A549 treated with CORT108297 at 1 μM for 4 hours (cell line): ENCODE measurements at places on chromosomes 3 and 15. TPM values are rescaled to one million over a fixed set of nuclear protein-coding genes. Genes with fewer than 3 reads are reported as not detected.

LXN gene
- 62.1 to 76.2 TPM (median 69.2 TPM) in 5 replicates for total RNA-seq

SLC2A2 gene
- total RNA-seq: not detected in 5 replicates

IL20RB gene
- total RNA-seq: 0.59 to 0.91 TPM (median 0.83 TPM) in 5 replicates

SNURF gene
- 5.9 to 13.1 TPM (median 7.5 TPM) in 5 replicates for total RNA-seq

PIERCE2 gene
- 4.3 to 4.8 TPM (median 4.6 TPM) in 5 replicates for total RNA-seq

EOMES gene
- total RNA-seq: 0.95 to 1.6 TPM (median 1.1 TPM) in 5 replicates

HHATL gene
- not detected in 5 replicates for total RNA-seq

MEF2A gene
- total RNA-seq: 11.4 to 15.3 TPM (median 15.0 TPM) in 5 replicates

GPR176 gene
- total RNA-seq: 10.0 to 14.0 TPM (median 11.1 TPM) in 5 replicates

SLC22A13 gene
- total RNA-seq: 0.05 to 0.13 TPM (median 0.08 TPM) in 5 replicates

IQCH gene
- total RNA-seq: 1.5 to 2.5 TPM (median 2.0 TPM) in 5 replicates

SPATA12 gene
- total RNA-seq: 0.32 to 0.53 TPM (median 0.47 TPM) in 5 replicates

GNAT1 gene
- 0.06 TPM in 1 of 5 replicates, not detected in the others for total RNA-seq

TMC3 gene
- total RNA-seq: not detected in 5 replicates

CPLX3 gene
- total RNA-seq: 0.05 to 0.06 TPM in 2 of 5 replicates, not detected in the others

PSMA4 gene
- 378 to 535 TPM (median 393 TPM) in 5 replicates for total RNA-seq

P2RY1 gene
- total RNA-seq: 0.36 to 0.49 TPM (median 0.37 TPM) in 5 replicates

MCTP2 gene
- not detected in 5 replicates for total RNA-seq

PTPRG gene
- 1.6 to 2.8 TPM (median 2.6 TPM) in 5 replicates for total RNA-seq

SOX14 gene
- total RNA-seq: not detected in 5 replicates

MKRN2OS gene
- not detected in 5 replicates for total RNA-seq

ZNF80 gene
- total RNA-seq: not detected in 5 replicates

CCR9 gene
- not detected in 5 replicates for total RNA-seq

OR5K2 gene
- total RNA-seq: not detected in 5 replicates

RBP2 gene
- not detected in 5 replicates for total RNA-seq

ATOSA gene
- 8.0 to 11.2 TPM (median 9.1 TPM) in 5 replicates for total RNA-seq

ITPKA gene
- total RNA-seq: 1.3 to 2.5 TPM (median 2.0 TPM) in 5 replicates

STRC gene
- 0.06 to 0.16 TPM (median 0.07 TPM) in 3 of 5 replicates, not detected in the others for total RNA-seq

PRSS50 gene
- total RNA-seq: not detected in 5 replicates

RASGRP1 gene
- 0.16 to 0.36 TPM (median 0.25 TPM) in 5 replicates for total RNA-seq

OSBPL10 gene
- 13.0 to 21.0 TPM (median 17.5 TPM) in 5 replicates for total RNA-seq

HTR3E gene
- total RNA-seq: not detected in 5 replicates

B3GALNT1 gene
- 0.05 to 0.12 TPM (median 0.08 TPM) in 4 of 5 replicates, not detected in the other for total RNA-seq

LSMEM2 gene
- 0.09 TPM in 2 of 5 replicates, not detected in the others for total RNA-seq

CCR1 gene
- total RNA-seq: not detected in 5 replicates

ZNF774 gene
- total RNA-seq: 0.53 to 1.0 TPM (median 0.61 TPM) in 5 replicates

UBAP1L gene
- total RNA-seq: 0.53 to 1.1 TPM (median 0.91 TPM) in 5 replicates

GHSR gene
- not detected in 5 replicates for total RNA-seq

SMCO1 gene
- total RNA-seq: 0.03 TPM in 1 of 5 replicates, not detected in the others

SLC9A9 gene
- total RNA-seq: 0.18 to 0.29 TPM (median 0.25 TPM) in 5 replicates

GHRL gene
- 0.14 TPM in 1 of 5 replicates, not detected in the others for total RNA-seq

SLC22A14 gene
- total RNA-seq: 0.03 to 0.07 TPM (median 0.03 TPM) in 3 of 5 replicates, not detected in the others

SETD5 gene
- total RNA-seq: 44.1 to 56.4 TPM (median 49.9 TPM) in 5 replicates

SERINC4 gene
- total RNA-seq: 0.05 to 0.12 TPM (median 0.06 TPM) in 4 of 5 replicates, not detected in the other

CCDC54 gene
- not detected in 5 replicates for total RNA-seq

ACP3 gene
- 0.02 to 0.14 TPM in 2 of 5 replicates, not detected in the others for total RNA-seq

UROC1 gene
- not detected in 5 replicates for total RNA-seq

ST8SIA2 gene
- 0.39 to 0.73 TPM (median 0.57 TPM) in 5 replicates for total RNA-seq

GOLGA6L9 gene
- total RNA-seq: 2.0 to 3.2 TPM (median 2.5 TPM) in 5 replicates

GPR62 gene
- total RNA-seq: not detected in 5 replicates

GOLGA8M gene
- not detected in 5 replicates for total RNA-seq
